Myocyte (in vitro differentiated cells): ENCODE measurements at places on chromosomes 2 and 18. TPM values are rescaled to one million over a fixed set of nuclear protein-coding genes. Genes with fewer than 3 reads are reported as not detected.
A peak's percentile ranks its signal among the peaks of the same experiment; 100 is the strongest.

- DNase-seq = no peak
These were observed 283.9 kb upstream of the SIX2 start for GRCh38 chr2:45293182-45293581.

DNA sequence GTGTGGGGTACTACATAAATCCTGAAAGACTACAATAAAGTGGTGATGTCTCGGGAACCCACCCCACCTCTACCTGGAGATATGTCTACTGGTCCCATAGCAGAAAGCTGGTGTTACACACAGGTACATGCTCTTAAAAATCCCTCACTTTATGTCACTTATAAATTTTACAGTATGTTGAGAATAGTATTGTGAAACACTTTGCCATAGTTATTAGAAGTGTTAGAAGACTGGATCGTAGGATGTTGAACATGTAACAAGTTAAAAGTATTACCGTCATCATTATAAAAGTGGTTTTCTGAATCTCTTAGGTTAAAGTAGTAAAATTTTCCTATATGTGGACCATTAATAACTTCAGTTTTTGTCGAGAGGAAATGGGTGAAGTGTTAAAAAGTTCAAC is 48.6 kb downstream of the SPOPL start:
- no peak for DNase-seq

DNA sequence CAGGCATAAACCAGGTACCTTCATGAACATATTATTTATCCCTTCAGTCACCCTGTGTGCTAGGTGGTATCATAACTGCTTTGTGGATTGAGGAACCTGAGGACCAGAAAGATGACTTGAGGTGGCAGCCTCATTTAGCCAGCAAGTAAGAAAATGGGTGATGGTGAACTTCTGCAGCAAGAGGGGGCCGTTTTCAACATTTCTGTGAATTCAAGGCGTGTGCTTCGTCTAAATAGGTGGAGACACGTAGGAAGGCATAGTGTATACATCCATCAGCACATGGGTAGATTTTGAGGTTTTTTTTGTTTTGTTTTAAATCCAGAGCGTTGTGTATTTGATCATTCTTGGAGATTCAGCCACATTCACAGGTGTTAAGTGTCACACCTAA is 118.7 kb downstream of the SPTBN1 start:
- DNase-seq = no peak

GRCh38 chr2:73386342-73386868 is 769 bp downstream of the ALMS1 start:
- no peak for DNase-seq

DNA sequence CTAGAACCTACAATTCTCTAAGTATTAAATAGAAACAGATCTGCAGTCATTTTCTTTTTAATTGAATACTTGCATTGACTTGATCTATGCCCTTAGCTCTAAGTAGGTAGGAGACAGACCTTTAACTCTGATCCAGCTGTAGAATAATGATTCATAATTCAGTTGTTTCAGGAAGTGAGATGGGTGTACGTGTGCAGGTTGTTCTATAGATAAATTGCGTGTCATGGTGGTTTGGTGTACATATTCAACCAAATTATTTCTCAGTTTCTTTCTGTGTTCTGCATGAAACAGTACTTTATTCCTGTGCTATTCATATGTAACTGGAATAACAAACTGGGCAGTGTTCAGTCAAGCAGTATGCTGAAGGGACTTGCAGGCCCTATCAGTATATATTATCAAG is 34.3 kb upstream of the CD226 start:
- no peak for DNase-seq

GRCh38 chr2:197239434-197239833 is 71.1 kb downstream of the ANKRD44 start:
- DNase-seq = no peak

DNA sequence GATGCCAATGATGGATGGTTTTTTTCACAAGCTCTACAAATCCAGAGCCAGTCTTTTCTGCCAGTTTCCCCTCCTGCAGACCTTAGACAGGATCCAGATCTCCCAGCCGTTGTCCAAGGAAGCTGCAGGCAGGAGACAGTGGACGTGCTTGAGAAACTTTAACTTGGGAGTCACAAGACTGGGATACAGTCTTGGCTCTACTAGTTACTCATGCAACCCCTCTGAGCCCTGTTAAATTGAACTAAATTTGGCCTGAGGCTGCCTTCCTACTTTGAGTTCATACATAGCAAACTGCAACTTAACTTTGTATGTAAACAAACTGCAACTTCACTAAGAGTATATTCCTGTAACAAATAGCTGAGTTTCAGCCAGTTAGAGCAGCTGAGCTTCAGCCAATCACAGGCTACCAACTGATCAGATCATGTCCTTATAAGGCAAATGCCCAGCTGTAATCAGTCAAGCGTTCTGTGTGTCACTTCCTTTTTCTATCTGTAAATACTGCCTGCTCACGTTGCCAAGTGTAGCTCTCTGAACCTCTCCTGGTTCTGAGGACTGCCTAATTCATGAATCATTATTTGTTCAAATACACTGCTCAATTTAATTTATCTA is 140.9 kb downstream of the CAPN13 start:
- DNase-seq = peak; percentile 61

GRCh38 chr18:77014538-77014937 is 118.0 kb downstream of the MBP start:
- DNase-seq = no peak

- DNase-seq = no peak
These were observed 45.4 kb downstream of the EXOC6B start for GRCh38 chr2:72780477-72780876.

GRCh38 chr2:88842656-88843460 is 151.4 kb downstream of the RPIA start:
- no peak for DNase-seq

DNA sequence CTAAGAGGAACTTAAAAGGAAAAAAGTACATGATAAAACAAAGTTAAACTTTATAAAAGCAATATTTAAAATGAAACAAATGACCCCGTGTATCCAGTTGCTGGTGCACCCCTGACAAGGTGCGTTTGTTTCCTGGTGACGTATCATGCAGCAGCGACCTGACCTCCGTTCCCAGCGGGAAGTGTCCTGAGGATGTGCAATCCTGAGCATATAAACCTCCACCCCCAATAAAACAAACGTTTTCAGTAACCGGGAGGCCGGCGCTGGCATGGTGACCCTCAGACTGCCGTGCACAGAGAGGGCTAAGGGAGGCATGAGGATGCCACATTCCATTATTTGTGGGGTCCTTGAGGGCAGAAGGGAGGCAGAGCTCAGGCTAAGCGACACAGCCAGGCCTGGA is 14.8 kb downstream of the SLC66A2 start:
- DNase-seq = no peak

DNA sequence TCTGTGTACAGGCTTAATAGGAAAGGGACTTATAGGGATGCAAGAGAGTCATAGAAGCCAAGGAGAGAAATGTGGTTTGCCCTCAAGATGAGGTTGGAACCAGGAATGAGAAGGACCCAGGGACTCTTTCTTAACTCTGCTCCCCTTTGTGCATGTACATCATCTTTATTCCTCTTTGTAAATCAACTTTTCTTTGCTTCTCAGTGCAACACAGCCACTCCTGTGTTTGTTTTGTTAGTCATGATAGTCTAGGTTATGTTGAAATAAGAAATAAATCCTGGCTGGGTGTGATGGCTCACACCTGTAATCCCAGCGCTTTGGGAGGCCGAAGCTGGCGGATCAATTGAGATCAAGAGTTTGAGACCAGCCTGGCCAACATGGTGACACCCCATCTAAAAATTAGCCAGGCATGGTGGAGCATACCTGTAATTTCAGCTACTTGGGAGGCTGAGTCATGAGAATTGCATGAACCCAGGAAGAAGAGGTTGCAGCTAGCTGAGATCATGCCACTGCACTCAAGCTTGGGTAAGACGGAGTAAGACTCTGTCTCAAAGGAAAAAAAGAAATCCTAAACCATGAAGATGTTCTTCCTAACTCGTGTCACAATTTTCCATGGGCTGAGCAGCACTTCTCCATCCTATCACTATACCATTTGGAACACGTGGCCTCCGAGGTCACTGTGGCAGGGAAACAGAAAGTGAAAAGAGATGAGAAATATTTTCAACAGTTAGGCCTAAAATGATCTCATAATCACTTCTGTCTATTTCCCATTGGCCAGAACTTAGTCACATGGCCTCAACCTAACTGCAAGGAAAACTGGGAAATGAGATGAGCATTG is 73.0 kb upstream of the TMEM17 start:
- DNase-seq = no peak

DNA sequence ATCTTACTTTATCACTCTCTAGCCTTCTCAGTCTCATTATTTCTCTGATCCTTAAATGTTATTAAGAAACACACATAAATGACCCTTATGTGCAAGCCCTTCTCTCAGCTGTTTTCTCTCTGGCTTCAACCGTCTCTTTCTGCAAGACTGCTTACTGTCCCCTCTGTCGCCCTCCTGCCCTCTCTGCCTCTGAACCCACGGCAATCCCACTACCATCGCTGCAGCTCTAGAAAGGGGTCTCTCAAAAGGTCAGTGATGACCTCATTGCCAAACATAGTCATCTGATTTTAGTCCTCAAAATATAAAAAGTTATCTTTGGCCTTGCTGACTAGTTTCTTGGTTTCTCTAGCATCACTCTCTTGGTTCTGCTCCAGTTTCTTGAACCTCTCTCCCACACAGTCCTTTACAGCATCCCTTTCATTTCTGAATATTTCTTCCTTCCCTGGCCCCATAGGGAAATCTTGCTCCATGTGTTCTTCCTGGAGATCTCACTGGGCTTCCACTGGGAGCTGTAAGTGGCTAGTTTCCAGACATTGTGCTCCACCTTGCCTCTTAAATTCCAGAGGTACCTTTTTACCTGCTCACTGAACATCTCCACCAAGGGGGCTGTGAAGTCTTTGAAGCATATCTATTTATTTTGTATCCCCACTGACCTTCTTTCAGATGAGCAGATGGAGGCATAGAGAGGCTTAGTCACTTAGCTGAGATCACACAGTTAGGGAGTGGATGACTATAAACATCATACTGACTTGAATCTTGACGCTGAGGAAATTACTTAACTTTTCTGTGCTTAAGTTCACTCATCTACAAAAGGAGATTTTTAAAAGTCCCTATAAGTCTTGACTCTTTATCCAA is 96.2 kb downstream of the PDE1A start:
- DNase-seq = no peak

DNA sequence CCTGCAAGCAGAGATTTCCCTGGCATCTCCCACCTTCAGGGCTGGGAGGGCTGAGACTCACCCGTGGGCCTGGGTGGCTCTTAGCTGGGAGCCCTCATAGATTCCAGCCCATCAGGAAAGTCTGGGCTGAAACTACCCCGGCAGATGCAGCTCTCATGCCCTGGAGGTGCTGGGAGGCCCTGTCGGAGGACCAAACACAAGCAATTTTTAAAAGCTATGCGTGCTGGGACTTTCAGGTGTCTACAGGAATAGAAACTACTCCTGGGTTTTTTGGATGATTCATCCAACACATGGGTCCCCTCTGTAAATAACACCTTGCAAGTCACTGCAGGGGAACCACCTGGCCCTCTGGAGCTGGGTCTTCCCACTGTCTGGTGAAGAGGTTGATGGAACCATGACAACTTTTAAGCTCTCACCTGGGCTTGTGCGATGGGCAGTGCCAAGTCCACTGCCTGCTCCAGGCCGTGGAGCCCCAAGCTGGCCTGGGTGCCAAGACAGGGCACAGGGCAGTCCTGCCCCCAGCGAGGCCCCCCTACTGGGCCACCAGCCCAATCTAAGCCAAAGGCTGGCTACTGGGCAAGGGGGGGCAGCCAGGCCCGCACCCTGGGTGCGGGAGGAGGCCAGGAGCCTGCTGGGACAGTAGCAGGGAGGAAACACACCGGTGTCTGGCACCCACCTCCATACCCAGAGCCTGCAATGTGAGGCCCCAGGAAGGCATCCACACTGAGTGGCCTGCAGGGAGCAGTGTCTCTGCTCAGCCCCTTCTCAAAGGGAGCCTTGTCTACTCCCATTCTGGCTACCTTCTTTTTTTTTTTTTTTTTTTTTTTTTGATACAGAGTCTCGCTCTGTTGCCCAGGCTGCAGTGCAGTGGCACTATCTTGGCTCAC is 1.1 kb upstream of the GPR55 start:
- no peak for DNase-seq

DNA sequence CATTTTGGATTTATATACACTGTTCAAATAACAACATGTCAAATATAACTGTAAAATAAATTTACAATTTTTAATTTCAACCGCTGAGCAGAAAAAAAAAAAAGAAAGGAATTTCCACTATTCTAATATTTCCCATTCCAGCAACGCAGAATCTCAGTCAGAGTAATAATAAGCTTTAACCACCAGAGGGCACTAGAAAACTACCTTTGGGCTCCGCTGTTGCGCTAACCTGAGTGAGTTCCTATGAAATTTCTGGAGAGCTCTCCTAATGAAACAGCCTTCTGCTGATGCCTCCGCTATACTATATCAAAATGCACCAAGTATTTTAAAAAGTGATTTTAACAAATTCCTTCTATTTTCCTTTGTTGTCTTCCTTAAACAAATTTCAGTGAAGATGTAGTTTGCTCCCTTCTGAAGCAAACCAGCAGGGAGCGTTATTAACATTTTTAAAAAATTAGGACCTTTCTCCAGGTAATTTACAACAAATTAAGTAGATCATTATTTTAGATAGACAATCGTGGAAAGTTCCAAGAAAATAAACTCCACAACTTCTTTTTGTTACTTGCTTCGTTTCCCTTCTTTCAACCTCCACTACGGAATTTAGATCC is 23.0 kb downstream of the ERMN start:
- DNase-seq = peak; percentile 76

- DNase-seq = no peak
These were observed 72.5 kb downstream of the ACKR3 start for GRCh38 chr2:236642125-236642524.

DNA sequence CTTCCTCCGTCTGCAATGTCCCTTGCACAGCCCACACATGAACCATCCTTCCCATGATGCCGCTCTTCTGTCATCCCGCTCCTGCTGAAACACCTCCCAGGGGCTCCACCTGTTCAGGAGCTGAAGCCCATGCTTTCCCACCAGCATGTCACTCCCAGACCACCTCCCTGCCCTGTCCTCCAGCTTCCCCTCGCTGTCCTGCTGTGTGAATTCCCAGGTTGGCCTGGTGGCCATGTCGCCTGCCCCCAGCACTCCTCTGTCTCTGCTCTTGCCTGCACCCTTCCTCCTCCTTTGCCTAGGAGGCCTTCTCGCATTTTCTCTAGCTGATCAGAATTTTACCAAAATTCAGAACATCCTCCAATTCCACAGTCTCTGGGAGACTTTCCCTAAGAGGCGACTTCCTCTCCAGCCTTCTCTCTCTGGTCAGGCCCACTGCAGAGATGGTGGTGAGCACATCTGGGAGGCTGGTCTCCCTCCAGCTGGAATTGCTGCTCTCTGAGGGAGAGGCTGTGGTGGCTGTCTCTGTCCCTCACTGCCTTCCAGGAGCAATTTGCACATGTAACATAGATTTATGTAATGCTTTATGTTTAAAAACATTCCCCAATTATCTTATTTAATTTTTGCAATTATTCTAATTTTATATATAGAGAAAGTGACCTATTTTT is 8.9 kb upstream of the IL1RL2 start:
- no peak for DNase-seq

- peak; percentile 71 for DNase-seq
These were observed 106.9 kb downstream of the GFPT1 start for GRCh38 chr2:69279931-69280681.

- no peak for DNase-seq
These were observed 25.6 kb upstream of the CASP8 start for GRCh38 chr2:201234663-201235135.

GRCh38 chr18:26771524-26771923 is 94.0 kb downstream of the AQP4 start:
- no peak for DNase-seq

- DNase-seq = no peak
These were observed 13.4 kb upstream of the UGT1A1 start for GRCh38 chr2:233746475-233747282.

Gene DQX1
- not detected in 2 replicates for total RNA-seq

Gene DUSP19
- total RNA-seq = 5.3 and 5.9 TPM in 2 replicates

Gene PLEK
- total RNA-seq = not detected in 2 replicates

Gene NR4A2
- total RNA-seq = 0.08 TPM in 1 of 2 replicates, not detected in the other

Gene ANKRD30B
- total RNA-seq = 0.88 and 1.6 TPM in 2 replicates

Gene RAMP1
- 19.5 and 20.9 TPM in 2 replicates for total RNA-seq

Gene DSG1
- total RNA-seq = not detected in 2 replicates
